ENCODE measurements at places on chromosomes 11 and 22. TPM values are rescaled to one million over a fixed set of nuclear protein-coding genes. Genes with fewer than 3 reads are reported as not detected.

DNA sequence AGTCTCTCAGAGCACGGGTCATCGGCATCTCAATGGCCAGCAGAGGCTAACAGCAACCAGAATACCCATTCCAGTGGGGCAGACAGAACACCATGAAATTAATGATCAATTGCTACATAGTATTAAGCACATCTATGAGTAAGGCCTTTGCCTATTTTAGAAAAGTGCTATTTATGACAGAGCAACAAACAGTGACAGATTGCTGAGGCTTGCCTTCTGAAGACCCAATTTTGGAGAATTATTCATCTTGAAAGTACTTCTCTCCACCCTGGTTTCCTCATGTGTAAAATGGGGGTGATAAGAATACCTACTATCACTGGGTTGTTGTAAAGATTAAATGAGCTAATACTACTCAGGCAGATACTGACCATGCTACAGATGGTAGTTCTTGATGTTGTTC lies 232.7 kb downstream of the TENM4 start:
- H3K27me3 ChIP-seq, result no peaks in the 10 kb centered on the region
- DNase-seq, result no peak

DNA sequence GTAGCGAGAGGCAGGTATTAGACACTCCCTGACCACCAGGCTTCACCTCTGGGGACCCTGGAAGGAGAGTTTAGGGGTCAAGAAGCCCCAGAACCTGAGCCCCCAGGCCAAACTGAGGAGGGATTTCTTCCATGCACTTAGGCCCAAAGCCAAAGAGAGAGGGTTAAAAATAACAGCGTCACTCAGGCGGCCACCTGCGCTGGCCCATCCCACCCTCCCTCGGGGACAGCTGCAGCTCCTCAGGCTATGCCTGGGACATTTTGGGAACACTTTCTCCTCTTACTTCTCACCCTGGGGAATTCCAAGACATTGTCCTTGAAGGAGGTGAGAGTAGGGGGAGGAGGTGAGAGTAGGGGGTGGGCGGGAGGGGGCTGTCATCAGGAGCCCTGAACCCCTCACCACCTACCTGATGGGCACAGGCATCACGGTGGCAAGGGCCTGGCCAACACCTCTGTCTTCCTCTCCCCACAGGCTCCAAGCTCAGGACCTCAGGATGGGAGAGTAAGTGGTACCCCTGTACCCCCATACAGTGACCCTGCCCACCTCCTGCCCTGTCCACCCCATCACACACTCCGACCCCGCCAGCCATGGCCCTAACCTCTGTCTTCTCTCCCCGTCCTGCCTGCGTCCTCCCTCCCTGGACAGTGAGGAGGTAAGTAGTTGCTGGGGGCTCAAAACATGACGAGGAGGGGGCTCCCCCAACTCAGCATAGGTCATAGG lies 583 bp downstream of the TNNI2 start:
- H3K4me3 ChIP-seq, result no peak overlapping the region
- no peaks in the 10 kb centered on the region for H3K27me3 ChIP-seq
- H3K27ac ChIP-seq, result no peak overlapping the region
- H3K36me3 ChIP-seq, result no peaks in the 10 kb centered on the region

GRCh38 chr11:9615031-9615451 lies 41.6 kb downstream of the WEE1 start:
- no peak for DNase-seq
- H3K27me3 ChIP-seq, result no peaks in the 10 kb centered on the region
- H3K4me3 ChIP-seq, result no peak overlapping the region
- H3K36me3 ChIP-seq, result no peaks in the 10 kb centered on the region
- H3K4me1 ChIP-seq, result peaks cover 15% of the 10 kb centered on the region

GRCh38 chr11:120712014-120712413 lies 200.5 kb downstream of the GRIK4 start:
- H3K27me3 ChIP-seq, result no peaks in the 10 kb centered on the region
- peak overlapping the region; percentile 63 for H3K27ac ChIP-seq
- H3K36me3 ChIP-seq, result no peaks in the 10 kb centered on the region
- peaks cover 37% of the 10 kb centered on the region for H3K4me1 ChIP-seq
- no peak overlapping the region for H3K4me3 ChIP-seq

DNA sequence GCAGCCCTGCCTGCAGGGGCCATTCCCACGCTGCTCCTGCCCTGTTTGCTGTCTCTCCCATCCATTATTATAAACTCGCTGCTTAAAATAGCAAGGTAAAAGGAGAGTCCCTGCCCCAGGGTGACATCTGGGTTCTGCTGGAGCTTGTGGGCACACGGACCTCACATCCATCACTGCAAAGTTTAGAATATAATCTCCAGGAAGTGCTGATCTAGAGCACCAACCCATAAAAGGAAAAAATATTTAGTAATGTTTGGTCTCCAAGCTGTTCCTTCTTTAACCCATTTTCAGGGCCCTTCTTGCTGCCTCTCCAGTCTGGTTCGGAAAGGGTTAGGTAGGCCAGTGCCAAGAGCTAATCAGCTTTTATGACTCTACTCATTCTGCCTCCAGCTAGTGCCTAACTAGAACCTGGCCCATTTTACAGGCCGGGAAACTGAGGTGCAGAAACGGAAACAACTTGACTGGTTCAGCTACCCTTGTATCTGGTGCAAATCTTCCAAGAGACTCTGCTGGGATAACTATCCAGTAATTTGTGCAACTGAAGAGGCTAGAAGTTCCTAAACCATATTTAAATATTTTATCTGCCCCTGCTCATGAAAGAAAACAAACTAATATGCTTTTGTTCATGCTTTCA lies 37.5 kb downstream of the IRAG1 start:
- DNase-seq, result no peak
- peaks cover 87% of the 10 kb centered on the region for H3K4me1 ChIP-seq
- no peaks in the 10 kb centered on the region for H3K27me3 ChIP-seq
- peak overlapping the region; percentile 82 for H3K27ac ChIP-seq

DNA sequence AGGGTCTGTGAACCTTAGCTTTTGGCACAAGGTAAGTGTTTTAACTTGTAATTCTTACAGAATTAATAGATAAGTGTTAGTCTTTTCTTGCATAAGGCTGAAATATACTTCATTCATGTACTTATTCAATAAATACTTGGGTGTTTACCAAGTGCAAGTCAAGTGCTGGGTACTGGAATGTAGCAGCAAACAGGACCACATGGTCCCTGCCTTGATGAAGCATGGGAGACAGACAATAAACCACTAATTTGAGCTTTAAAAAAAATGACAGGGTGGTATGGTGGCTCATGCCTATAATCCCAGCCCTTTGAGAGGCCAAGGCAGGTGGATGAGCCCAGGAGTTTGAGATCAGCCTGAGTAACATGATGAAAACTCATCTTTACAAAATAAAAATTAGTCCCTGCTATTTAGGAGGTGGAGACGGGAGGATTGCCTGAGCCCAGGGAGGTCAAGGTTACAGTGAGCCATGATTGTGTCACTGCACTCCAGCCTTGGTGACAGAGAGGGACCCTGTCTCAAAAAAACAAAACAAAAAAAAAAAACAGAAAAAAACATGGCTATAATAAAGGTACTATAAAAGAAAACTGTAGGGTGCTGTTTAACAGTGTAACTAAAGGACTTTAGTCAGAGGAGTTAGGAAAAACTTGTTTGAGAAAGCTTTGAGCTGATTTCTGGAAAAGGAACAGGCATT lies 11.1 kb downstream of the CCDC83 start:
- H3K4me1 ChIP-seq, result no peaks in the 10 kb centered on the region
- no peak overlapping the region for H3K4me3 ChIP-seq
- no peaks in the 10 kb centered on the region for H3K36me3 ChIP-seq
- H3K27ac ChIP-seq, result no peak overlapping the region

The OR5AP2 gene
- not detected for total RNA-seq

The POU2AF2 gene
- total RNA-seq, result not detected

Data from vagina (tissue), 2 donors.